ENCODE measurements at places on chromosomes 16 and 17.
A peak's percentile ranks its signal among the peaks of the same experiment; 100 is the strongest.

DNA sequence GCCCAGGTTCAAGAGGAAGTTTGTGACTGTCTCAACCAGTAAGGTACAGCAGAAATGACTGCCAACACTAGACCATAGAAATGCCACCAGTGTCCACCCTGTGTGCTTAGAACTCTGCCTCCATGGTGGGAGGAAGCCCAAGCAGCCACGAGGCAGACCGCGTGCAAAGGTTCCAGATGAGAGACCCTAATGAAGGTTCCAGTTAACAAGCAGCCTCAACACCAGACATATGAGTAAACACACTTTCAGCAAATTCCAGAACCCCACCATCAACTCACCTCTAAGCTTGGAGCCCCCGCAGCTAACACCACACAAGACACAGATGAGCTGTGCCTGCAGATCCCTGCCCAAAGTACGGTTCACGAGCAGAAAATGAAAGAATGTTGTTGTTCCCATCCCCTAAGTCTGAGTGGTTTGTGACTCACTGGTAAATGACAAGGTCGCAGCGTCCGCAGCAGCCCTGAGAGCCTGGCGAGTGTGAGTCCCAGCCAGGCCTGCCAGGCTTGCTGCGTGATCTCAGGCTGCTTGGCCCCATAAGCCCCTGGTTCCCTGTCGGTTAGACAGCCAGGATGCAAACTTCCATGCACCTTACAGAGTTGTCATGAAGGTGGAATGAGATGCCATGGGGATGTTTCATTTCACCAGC is 193.7 kb downstream of the C16orf95 start:
- DNase-seq: no peak

GRCh38 chr17:78127239-78127887 is 1.2 kb downstream of the TMC6 start:
- DNase-seq: peak; percentile 72

GRCh38 chr16:28298511-28298878 is 6.2 kb downstream of the SBK1 start:
- no peak for DNase-seq

GRCh38 chr17:14299280-14300141 is 1.4 kb upstream of the HS3ST3B1 start:
- peak; percentile 27 for DNase-seq

DNA sequence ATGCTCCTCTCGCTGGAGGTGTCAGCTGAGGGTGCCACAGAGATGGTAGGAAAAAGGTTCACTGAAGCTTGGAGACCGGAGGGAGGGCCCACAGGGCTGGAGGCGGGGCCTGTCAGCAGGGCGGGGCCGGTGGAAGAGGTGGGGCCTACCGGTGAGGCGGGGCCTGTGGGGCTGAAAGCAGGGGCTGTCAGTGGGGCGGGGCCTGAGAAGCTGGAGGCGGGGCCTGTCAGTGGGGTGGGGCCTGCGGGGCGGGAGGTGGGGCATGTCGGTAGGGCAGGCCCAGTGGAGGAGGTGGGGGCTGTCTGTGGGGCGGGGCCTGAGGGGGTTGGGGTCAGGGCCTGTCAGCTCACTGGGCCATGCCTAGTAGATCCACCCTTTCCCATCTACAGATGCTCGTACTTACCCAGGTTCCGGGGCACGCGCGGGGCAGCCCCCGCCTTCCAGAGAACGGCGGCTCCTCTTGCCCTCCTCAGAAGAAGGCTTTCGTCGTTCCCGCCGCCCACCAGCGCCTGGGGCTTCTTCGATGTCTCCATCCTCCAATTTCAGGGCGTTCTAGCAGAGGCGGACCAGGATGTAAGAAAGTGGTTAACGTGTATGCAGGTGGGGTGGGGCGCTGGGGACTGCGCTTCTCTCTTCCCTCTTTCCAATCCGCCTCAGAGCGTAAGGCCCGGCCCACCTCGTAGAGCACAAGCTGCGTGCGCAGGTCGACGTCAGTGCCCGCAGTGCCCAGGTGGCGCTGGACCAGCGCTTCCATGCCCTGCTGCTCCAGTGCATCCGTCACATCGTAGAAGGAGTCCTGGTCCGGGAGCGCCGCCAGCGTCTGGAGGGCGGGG is 9.8 kb downstream of the TMEM208 start:
- DNase-seq: peak; percentile 75

DNA sequence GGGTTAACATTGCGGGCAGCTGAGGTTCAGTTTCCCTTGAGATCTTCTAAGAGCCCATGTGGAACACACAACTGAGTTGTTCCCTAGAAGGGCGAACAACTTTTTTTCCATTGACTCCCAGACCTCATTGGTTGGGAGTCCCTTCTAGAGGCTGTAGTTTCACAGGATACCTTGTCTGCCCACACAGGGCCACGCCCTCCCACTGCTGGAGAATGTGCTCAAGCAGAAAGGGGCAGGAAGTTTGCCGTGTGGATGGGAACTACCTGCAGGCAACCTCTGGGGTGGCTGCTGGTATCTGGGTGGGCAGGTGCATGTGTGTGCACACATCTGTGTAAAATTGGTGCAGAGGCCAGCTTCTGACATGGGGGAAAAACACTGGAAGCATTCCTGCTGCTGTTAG is 178.8 kb upstream of the PSMD7 start:
- no peak for DNase-seq

- no peak for DNase-seq
Observed at GRCh38 chr16:79758615-79759346, 158.2 kb upstream of the MAF start.

- no peak for DNase-seq
Observed at GRCh38 chr16:539901-540530, 12.5 kb downstream of the CAPN15 start.

- DNase-seq: no peak
Observed at GRCh38 chr16:27644165-27644564, 94.2 kb downstream of the KATNIP start.

GRCh38 chr16:10103118-10103517 is 79.1 kb downstream of the GRIN2A start:
- DNase-seq: no peak

DNA sequence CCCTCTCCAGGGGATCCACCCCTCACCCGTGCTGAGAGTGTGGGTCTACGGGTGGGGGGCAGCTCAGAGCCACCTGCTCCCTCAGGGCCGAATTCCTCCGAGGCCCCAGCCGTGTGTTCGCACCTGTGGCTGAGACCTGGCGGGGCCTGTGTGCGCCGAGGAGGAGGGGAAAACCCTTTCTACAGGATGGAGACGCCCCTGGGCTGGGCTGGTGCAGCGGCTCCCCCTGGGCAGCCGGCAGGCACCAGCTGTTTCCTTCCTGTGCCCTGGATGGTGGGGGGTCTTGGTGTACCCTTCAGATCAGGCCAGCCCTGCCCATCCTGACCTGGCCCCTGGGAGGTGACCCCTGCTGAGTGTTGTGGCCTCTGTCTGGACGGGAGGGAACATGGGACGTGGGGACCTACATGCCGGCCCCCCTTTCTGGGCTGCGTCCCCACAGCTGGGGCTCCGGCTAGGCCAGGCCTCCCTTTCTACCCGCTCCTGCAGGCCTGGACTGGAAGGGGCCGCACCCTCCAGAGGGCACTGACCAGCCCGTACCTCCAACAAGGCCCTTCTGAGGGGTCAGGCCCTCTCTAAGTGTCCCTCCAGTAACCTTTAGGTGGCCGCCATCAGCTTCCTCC is 28.3 kb upstream of the PABPN1L start:
- DNase-seq: no peak

- DNase-seq: no peak
Observed at GRCh38 chr16:75794426-75794825, 68.1 kb upstream of the CPHXL start.

- DNase-seq: no peak
Observed at GRCh38 chr17:75552425-75553294, 27.2 kb downstream of the LLGL2 start.

DNA sequence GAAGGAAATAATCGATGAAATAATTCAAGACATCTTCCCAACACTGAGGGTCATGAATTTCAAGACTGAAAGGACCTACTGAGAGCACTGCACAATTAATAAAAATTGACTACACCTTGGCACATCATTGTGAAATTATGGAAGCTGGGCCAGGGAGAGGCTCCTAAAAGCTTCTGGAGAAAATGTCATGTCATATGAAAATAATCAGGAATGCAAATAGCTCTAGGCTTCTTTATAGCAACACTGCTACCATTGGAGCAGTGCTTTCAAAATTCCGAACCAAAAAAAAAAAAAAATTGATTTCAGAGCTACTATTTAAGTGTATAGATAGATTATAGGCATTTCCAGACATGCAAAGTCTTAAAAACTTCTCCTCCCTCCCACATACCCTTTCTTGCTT is 6.4 kb upstream of the ALOX15B start:
- DNase-seq: no peak

DNA sequence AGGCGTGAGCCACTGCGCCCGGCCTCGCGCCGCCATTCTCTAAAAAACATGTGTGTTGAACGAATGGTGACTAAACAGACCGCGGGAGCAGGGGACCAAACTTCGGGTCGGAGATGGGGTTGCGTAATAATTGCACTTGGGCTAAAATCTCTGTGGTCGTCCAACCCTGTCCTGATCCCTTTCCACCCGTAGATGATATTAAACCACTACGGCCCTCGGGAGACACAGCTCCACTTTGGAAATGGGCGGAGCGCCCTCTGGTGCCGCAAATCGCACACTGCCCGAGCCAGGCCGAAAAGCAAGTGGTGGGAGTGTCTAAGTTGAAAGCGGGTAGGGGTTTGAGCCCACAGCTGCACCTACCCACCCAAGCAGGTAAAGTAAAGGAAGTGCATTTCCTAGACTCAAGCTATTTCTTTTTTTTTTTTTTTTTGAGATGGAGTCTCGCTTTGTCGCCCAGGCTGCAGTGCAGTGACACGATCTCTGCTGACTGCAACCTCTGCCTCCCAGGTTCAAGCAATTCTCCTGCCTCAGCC is 17.0 kb downstream of the CAVIN1 start:
- DNase-seq: peak; percentile 74

DNA sequence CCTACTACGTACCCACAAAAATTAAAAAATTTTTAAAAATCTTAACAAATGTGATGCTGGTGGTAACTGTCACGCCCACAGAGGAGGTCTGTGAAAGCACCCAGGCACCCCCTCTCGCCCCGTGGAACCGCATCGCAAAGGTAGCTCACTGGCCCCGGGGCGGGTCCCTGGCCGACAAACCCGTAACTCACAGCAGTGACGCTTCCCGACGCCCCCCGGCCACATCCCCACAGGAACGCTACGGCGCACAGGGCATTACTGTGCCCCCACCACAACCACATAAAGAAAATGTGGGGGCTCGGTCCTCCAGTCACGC is 366 bp downstream of the ANKS3 start:
- DNase-seq: no peak

DNA sequence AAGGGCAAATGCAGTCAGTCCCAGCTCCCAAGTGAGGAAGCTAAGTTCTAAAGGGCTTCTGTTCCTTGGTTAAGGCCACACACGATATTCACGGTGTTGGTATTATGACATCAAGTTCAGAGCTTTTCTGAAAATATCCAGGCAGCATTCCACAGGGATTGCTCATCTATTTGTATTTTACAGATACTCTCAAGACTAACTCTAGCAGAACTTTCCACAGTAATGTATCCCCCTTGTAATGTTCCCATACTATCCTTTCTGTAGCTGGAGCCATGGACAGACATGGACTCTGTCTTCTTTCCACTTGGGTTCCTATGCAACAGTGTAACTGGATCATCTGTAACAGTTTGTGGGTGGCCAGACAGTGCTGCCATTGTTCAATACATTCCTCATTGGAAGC is 13.5 kb downstream of the SDR42E1 start:
- DNase-seq: no peak

GRCh38 chr17:70314506-70314905 is 145.2 kb downstream of the KCNJ2 start:
- no peak for DNase-seq

- DNase-seq: no peak
Observed at GRCh38 chr16:86355531-86355930, 154.8 kb upstream of the FOXF1 start.

DNA sequence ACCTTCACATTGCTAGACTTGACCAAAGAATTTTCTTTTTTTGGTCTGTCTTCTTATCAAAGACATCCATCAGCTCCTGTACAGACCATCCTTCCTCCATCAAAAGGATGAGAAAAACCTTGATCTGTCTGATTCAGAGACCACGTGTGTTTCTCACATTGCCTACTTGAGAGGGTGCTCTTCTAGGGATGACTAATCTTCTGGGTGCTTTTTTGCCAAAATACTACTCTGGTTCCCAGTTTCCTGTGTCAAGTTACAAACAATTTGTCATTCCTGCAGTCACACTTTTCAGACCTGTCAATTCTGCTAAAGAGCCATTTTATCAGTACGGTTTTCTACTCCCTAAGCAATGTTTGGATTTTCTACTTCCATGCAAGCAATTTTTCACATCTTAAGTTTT is 492.2 kb downstream of the CDH11 start:
- no peak for DNase-seq

DNA sequence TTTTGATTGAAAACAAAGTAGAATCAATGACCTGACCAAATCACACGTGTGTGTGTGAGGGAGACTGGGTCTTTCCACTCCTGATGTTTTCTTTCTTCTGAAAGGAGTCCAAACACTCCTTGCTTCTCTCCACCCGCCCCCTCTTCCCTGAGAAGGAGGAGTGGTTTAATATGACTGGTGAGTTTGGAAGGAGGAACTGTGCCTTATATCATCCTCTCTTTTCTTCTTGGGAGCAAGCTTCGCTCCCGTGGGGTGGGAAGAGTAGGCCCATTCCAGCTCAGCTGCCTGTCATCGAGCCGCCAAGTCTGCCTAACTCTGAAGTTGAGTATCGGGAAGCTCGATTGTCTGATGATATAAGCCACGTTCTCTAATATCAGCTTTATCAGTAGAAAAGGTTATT is 96.5 kb downstream of the YPEL2 start:
- DNase-seq: no peak

DNA sequence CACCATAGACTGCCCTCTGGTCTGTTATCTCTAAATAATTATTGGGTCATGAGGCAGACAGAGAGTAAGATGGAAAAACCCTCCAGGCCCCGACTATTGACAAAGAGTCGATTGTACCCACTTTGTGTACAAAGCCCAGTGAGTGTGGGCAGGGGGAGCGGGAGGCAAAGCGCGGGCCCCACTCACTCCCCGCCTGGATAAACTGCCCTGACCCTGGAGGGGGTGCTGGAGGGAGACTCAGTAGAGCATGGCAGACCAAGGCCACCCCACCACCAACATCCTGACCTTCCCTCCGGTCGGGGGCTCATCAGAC is 11.2 kb upstream of the CPSF4L start:
- no peak for DNase-seq

- no peak for DNase-seq
Observed at GRCh38 chr16:81165411-81166097, 69.4 kb upstream of the GCSH start.

DNA sequence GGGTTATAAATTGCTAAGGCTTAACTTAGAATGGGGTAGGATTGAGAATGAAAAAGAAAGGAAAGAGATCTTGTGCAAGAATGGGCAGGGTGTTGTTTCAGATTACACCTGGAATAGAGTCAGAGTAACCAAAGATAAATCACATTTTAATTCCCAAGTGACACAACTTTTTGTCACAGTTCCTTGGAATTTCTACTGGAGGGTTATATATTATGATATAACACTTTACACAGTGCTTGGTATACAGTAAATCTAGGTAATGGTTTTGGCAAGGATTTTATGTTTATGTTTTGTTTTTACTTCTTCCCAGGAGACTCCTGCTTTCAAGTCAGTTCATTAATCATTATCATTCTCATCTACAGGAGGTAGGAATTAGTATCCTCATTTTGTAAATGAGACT is 115.7 kb upstream of the KCNJ16 start:
- DNase-seq: no peak

- no peak for DNase-seq
Observed at GRCh38 chr16:71540-72401, 660 bp downstream of the RHBDF1 start.

Measured in CD8-positive, alpha-beta memory T cell (primary cell).